ENCODE measurements at places on chromosomes 11 and 22.

GRCh38 chr11:108431370-108431769, 36.0 kb downstream of the C11orf65 start:
- DNase-seq, result no peak

DNA sequence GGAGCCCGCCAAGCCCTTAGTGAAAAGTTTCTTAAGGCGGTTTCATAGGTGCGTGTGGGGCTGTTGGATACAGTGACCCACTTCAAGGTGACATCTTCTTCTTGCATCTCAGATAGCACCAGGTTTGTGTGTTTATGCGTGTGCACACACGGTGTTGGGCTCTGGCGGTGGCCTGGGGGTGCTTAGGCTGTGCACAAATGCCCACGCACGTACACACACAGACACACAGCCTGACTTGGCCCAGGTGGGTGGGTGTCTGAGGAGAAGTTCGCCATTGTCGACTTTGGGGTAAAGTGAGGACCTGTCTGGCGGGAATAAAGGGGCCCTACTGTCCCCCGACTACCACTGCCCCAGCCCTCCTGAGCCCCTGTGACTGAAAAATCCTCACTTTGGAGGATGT, 103.8 kb downstream of the KCNQ1 start:
- no peak for DNase-seq

DNA sequence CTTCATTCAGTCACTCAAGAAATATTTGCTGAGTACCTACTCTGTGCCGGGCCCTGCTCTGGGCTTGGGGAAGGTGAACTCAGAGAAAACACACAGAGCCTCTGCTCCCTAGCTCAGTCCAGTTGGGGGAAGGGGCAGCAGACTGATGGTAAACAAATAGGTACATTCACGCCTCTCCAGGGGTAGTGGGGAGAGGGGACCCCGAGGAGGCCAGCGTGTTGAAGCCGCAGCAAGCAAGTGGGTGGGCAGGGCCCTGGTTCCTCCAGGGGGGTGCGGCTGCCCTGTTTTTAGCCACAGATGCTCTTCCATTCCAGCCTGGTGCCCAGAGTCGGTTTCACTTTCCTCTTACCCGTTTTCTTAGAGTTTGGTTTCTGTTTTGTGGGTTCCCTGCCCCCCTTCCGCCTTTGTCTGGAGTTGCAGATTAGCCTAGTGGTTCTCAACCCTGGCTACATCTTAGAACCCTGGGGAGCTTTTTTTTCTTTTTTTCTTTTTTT, 8.7 kb downstream of the DRAP1 start:
- DNase-seq, result no peak

DNA sequence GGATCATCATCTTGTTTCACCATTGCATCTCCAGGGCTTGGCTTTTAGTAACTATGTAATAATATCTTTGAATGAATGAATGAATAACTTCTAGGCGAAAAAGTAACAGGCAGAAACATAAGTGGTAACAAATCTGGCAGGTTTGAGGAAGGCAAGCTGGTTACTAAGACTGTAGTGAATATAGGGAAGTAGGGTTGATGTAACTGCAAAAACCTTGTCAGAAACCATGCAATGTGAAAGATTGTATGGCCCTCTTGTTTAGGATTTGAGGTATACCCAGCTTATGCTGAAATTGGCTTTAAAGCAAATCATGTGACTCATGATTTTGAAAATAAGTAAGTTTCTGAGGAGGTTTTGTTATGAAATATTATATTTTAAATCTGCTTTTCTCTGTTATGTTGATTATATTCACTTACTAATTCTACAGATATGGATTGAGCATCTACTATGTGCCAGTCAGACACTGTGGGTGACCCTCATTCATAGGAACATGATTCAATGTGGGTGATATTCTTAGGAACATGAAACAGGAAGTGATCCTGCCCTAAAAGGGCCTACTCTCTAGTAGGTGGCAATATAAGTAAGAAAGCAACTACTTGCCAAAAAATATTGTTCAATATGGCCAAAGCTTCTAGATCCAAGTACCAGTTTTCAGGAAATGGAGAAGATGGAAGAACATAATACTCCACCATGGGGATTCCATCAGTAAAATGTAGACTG, 115.5 kb upstream of the CCDC90B start:
- no peak for DNase-seq

- DNase-seq, result peak; percentile 94
These were observed 4.9 kb downstream of the ATP5MGL start for GRCh38 chr22:42635531-42635930.

DNA sequence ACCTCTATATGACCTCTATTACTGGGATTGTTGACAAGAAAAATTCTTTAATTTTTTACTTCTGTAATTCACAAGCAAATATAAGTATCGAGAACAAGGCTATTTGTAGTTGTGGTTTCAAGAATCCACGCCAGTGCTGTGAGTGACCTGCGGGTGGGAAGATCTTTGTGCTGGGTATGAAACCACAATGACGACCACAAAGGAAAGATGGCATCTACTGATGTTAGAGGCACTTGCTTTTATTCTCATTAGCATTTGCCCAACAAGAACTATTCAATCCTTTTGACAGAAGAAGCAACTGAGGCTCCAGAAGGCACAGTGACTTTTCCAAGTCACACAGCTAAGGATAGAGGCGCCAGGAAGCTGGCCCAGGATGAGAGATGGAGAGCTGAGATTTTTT, 1054.9 kb downstream of the TBC1D22A start:
- DNase-seq, result no peak

DNA sequence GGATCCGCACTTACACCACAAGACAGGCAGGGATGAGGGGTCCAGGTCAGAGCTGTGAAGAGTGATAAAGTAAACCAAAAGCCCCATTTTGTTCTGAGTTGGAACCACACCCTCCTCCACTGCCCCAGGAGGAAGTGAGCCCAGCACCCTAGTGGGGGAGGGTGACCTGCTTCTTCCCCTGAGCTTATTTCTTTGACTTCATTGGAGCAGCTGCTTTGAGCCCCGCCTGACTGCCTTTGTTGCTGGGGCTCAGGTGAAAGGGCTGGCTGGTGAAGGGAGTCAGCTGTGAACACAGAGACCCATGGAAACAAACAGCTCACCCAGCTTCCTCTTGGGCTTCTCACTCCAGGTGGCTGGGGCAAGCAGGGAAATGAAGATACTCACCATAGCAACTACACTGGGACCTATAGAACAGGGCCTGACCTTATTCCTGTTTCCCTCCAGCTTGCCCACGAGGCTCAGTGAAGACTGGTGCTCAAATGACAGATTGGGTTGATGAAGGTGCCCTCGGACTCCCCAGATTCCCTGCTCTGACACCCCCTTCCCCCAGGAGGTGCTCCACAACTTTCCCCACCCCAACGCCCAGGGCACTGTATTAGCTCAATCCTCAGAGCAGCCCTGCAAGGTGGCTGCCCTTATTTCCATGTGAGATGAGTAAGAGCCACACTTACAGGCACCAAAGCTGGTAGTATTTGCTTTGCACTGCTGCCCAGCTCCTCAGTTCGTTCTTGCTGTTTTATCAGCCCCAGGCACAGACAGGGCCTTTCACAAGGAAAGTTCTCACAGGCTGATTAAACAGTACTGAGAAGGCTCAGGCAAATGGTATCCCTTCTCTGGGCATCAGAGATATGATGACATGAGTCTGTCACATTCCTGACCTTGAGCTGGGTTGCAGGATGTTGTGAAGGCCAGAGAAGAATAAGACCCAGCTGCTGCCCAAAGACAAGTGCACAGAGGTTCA, 2.4 kb downstream of the UCP2 start:
- no peak for DNase-seq

GRCh38 chr11:63564784-63565350, 1.7 kb upstream of the PLAAT2 start:
- no peak for DNase-seq

GRCh38 chr22:19111140-19111539, 11.1 kb downstream of the DGCR2 start:
- no peak for DNase-seq

GRCh38 chr22:16975155-16975885, 32.7 kb downstream of the GAB4 start:
- DNase-seq, result no peak

GRCh38 chr11:65380460-65381119, 1.9 kb downstream of the SLC25A45 start:
- DNase-seq, result no peak

DNA sequence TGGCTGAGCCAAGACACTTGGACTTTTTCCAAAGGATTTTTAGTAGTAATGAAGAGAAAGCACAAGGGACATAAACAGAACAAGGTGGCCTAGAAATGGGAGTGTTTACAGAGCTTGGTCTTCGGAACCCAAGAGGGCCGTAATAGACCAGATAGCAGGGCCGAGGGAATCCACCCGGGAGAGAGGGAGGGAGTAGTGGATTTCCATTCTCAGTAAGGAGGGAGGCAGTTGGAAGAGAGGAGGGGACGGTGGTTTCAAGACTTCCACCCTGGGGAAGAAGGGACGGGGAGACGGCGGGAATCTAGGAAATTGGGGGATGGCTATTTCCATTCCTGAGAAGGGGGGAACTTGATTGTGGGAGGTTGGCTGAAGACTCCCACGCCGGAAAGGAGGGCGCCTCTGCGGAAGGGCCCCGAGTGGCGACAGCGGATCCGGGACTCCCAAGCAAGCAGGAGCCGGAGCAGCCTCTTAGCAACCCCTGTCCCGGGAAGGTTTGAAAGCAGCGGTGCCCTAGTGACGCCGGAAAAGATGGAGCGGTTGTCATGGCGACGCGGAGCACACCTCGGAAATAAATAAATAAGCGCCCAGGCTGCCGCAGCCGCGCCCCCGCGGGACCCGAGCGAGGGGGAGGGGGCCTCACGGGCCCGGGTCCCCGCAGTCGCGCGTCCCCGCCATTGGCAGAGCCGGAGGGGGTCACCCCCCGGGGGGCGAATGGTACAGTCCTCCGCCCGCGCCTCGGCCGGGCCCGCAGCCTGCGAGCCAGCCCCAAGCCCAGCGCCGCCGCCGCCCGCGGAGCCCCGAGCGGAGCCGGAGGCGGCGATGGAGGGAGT, 31.6 kb downstream of the EIF3F start:
- peak; percentile 69 for DNase-seq

GRCh38 chr11:128419012-128419767, 168.2 kb downstream of the ETS1 start:
- DNase-seq, result no peak

GRCh38 chr22:23781511-23782183, 5.1 kb upstream of the SMARCB1 start:
- peak; percentile 70 for DNase-seq

- DNase-seq, result no peak
These were observed 31.4 kb downstream of the PPFIA1 start for GRCh38 chr11:70301721-70302418.

DNA sequence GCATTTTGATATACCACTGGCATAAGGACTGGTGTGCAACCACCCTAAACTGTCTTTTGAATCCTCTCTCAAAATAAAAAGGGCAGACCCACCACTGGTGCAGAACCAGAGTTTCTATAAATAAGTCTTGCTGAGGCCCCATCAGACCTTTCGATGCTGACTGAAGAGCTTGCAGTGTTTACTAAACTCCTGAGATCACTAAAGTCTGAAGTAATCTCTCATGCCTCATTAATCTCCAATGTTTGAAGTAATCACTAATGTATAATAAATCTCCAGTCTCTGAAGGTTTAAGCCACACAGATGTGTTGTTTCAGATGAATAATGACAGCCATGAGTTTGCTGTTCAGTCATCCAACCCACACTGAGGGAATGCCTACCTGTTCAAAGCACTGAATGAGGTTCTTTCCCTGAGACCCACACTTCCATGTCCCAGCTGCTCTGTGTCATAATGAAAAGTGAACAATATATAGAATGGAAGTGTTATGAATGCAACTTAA, 50.6 kb upstream of the DEUP1 start:
- no peak for DNase-seq

DNA sequence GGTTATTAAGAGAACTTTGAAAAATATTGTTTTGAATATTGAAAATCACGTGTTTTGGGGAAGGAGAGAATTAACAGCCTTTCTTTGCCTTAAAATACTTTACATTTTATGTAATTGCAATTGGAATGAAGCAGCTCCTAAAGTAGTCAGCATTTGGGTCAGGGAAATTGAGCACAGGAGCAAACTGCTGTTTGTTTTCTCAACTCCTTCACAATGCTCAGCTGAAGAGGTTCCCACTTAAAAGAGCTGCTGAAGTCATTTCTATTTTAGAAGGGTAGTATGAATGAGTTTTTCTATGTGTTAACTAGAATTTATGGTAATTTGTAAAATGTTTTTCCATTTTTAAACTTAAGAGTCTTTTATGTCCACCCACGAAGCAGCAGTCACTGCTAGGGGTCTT, 8.1 kb upstream of the UCP2 start:
- DNase-seq, result no peak

- DNase-seq, result no peak
These were observed 5.5 kb upstream of the CXCR5 start for GRCh38 chr11:118878163-118878563.

- peak; percentile 55 for DNase-seq
These were observed 28.4 kb downstream of the RASD2 start for GRCh38 chr22:35568751-35569739.

DNA sequence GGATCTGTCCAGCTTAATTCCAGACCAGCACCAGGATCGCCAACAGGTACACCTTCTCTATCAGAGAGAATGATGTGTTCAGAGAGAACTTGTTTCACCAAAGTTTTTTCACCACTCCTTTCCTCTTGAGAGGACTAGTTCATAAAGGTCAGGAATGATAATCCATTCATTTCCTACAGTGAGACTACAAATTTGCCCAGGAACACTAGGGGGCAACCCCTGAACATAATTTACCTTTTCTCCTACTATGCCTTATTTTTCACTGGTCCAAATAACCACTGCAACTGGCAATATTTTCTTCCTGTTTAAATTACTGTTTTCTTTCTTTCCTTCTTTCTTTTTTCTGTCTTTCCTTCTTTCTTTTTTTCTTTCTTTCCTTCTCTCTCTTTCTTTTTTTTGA, 22.5 kb downstream of the CAVIN3 start:
- peak; percentile 15 for DNase-seq

DNA sequence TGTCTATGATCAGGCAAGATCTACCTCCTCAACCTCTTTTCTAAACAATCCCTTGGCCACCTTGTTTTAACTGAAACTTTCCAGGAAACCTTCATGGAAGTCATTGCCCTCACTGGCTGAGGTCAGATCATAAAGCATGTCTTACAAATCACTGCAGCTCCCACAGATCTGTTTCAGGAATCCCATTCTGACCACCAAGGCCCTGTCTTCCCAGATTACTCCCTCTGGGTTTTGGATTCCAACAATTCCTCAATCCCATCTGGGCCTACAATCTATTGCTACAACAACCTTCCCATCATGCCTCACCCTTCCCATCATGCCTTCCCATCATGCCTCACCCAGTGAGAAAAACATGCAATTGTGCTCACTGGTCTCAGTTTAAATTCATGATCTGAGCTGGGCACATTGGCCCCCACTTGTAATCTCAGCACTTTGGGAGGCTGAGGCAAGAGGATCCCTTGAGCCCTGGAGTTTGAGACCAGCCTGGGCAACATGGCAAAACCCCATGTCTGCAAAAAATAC, 15.9 kb downstream of the ADAMTS15 start:
- peak; percentile 80 for DNase-seq

DNA sequence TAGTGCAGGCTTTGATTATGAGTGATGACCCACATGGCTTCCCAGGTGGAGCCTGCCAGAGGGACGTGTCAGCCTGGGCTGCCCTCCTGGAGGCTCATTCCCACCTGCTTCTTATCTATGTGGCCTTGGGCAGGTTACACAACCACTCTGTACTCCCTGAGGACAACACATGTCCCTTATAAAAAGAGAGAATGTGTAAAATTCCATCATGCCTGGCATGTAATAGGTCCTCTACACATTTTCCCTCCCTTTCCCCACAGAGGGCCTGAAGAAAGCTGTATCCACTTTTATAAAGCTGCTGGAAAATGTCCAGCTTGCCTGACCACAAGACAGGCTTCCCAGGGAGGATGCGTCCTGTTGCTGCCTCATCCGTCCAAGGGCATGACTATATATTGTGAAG, 55.0 kb upstream of the VSTM5 start:
- DNase-seq, result peak; percentile 94

Measured in fibroblast of skin of scalp (primary cell).